ENCODE measurements at places on chromosomes 4 and X. TPM values are rescaled to one million over a fixed set of nuclear protein-coding genes. Genes with fewer than 3 reads are reported as not detected.

The ATP1B4 gene
- total RNA-seq, result not detected

The CT55 gene
- total RNA-seq, result not detected

The MYOZ2 gene
- total RNA-seq, result not detected

The SETD7 gene
- total RNA-seq, result 12.5 TPM

The GTPBP6 gene
- total RNA-seq, result 60.2 TPM

The UGT2B15 gene
- total RNA-seq, result not detected

The ZNF711 gene
- 1.0 TPM for total RNA-seq

The UGT2B7 gene
- total RNA-seq, result not detected

The BMP15 gene
- total RNA-seq, result not detected

The CXCL3 gene
- not detected for total RNA-seq

The PIR gene
- total RNA-seq, result 1.4 TPM

The PLP1 gene
- not detected for total RNA-seq

The ARMCX1 gene
- 2.6 TPM for total RNA-seq

The PAGE2B gene
- 0.55 TPM for total RNA-seq

The CT45A2 gene
- not detected for total RNA-seq

The BLOC1S4 gene
- 10.1 TPM for total RNA-seq

The MGARP gene
- 0.21 TPM for total RNA-seq

The GPRASP3 gene
- 1.0 TPM for total RNA-seq

The EFHC2 gene
- 0.46 TPM for total RNA-seq

The TMPRSS11B gene
- total RNA-seq, result not detected

The PNCK gene
- 0.30 TPM for total RNA-seq

The RADX gene
- 9.3 TPM for total RNA-seq

Measured in activated CD4-positive, alpha-beta T cell treated with anti-CD3 and anti-CD28 coated beads for 36 hours (primary cell).